ENCODE measurements at places on chromosomes 4 and X.

DNA sequence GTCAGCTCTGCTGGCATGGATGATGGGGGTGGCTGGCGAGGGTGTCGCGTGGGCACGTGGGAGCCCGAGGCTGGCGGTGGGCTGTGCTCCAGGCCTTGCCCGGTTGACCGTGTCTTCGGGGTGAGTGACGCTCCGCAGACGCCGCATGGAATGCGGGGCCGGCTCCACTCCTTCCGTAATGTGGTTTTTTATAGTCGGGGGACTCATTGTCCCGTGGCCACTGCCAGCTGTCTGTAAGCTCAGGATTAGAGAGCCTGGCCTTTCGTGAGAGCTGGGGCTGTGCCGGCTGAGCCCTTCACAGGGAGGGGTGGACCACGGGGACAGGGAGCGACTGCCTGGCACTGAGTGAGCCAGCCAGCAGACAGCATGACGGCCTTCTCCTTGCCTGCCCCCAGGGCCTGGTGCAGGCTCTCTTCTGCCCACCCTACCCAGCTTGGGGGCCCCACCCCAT lies 20.4 kb downstream of the DOK7 start:
- peak; percentile 39 for DNase-seq

DNA sequence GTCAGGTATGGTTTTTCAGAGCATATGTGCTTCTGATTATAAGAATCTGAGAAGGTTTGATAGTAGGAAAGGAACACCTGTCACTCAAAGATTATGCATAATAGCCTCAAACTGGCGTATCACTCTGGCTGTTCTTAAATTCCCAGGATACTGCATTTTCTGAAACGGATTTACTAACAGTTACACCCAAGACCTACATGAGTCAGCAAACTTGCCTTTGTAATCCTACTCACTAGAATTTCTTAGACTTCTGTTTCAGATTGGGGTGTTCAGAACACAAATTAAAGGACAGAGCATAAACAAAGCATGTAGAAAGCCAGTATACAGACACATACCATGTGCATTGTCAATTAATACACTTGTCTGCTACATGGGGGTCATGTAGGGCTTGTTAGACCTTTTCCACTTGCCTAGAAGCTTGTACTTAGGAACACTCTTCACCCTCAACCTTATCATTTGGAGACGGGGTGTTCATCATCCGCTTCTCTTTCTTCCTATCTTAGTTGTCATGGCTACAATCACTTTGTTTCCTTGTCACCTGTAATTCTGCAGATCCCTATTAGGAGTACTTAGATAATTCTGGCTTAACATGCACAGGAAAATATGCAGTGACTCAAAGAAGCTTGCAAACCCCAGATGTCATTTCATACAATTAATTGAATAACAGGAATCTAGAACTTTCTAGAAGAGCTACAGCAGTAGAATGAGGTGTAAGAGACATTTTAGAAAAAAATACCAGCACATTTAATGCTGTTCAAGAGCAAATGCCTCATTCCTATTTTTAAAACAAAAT lies 593.0 kb upstream of the TENM3 start:
- DNase-seq: no peak

GRCh38 chr4:74365761-74366160 lies 816 bp downstream of the EREG start:
- no peak for DNase-seq

GRCh38 chr4:45484740-45485139 lies 639.1 kb downstream of the GABRG1 start:
- DNase-seq: no peak

GRCh38 chr4:107831140-107831539 lies 6.4 kb downstream of the SGMS2 start:
- no peak for DNase-seq

DNA sequence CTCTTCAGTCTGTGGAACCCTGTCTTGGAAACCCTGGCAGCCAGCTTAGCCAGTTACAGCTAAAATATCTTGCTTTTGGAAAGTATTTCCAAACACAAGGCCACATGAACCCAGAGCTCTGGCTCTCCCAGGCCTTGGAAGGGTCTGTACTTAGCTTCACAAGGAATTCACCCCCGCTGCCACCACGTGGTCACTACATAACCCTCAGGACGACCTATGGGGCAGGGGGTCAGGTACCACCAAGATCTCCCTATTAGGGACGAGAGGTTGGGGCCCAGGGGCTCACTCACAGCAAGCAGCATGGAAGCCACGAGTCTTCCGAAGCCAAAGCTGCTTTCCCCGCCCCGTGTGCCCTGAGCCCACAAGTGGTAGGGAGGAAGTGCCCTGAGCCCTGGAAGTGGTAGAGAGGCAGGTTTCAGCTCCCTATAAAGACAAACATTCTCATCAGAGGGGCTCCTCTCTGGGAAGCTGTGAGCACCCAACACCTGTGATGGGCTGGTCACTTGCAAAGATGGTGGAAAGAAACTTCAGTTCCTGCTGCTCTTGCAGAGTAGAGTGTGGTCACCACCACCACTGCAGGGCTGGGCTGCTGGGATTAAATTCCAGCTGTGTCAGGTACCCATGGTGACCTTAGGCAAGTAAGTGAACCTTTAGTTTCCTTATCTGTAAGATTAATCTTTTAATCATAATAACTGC lies 4.7 kb upstream of the JAKMIP1 start:
- DNase-seq: no peak

DNA sequence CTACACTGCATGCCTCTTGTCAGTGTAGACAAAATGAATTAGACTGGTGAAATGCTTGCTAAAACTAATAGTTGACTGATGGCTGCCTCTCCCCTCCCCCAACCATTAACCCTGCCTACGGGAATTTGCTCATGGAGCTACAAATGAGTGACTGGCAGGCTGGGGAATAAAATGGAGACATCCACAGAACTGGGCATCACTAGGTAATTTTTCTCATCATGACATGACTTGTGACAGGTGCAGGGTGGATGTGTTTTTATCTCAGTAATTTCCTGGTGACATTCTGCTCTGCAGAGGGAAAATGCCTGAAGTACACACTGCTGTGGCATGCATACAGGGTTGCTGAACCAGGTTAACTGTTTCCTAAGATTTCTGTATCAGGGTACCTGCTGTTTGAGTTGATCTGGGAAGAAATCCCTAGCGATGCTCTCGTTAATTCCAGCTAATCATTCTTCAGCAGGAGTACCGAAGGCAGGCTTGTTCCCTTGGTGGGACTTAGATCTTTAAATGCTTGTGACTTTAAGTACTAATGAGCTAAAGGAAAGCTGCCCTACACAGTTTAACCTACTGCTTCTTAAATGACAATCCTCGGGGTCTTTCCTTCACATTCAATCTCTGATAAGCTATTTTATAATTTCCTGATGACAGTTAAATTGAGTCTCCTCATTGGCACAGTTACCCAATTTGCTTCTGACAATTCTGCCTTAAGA lies 376.3 kb upstream of the LCORL start:
- no peak for DNase-seq

DNA sequence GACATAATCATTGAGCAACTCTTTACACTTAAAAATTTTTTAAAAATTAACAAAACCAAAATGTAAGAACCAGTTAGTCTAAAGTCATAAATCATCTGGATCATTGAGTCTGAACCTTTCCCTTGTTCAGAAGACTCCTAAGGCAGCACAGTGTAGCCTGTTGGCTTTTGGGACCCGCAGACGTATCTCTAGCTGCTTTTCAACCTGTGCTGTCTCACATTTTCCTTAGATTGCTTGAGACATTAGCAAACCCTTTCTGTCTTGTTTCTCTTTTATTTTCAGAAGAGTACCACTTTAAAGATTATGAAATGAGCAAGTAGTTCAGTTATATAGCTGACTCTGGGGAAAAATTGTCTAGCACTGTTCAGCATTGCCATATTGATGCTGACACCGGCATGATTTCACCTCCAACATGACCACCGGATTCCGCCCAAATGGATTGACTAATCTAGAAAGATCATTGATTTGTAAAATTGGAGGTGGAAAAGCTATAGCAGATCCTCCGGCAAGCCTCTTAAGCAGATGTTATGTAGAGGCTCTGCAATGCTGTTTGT lies 8.9 kb downstream of the TCEANC start:
- peak; percentile 42 for DNase-seq

DNA sequence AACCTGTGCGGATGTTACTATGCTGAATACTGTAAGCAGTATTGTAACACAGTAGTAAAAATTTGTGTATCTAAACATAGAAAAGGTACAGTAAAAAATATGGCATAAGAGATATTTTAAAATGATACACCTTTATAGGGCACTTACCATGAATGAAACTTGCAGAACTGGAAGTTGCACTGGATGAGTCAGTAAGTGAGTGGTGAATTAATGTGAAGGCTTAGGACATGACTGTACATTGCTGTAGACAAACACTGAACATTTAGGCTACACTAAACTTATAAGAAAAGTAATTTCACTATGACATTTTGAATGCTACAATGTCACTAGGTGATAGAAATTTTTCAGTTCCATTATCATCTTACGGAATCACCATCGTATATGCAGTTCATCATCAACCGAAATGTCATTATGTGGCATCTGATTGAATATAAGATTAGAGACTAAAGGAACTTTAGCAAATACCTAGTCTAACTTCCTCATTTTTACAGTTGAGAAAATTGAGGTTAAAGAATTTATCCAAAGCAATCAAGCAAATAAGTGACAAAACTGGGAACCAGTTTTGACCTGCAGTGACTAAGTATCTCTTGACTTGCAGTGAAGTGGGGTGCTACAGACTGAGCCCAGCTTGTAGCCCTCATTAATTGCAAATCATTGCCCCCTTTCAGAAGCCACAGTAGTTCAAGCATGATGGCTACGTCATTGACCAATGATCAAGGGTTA lies 55.3 kb downstream of the EGF start:
- peak; percentile 66 for DNase-seq

- no peak for DNase-seq
Measured at GRCh38 chr4:6752486-6752829, 30.1 kb upstream of the KIAA0232 start.

DNA sequence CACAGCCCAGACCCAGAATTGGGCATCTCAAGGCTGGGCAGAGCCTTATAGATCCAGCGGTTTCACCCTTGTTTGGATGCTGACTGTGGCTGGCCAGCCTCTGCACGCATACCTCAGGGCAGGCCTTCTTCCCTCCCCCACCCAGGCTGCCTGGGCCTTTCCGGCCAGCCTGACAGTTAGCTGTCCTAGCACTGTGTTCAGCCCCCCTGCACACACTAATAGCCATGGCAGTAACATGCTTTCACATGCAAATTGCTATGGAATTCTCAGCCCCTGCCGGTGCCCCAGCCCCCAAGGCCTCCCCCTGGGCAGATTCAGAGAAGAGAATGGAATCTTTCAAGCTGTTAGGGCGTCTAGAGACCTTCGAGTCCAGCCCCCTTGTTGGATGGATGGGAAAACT lies 17.7 kb downstream of the EFNB1 start:
- DNase-seq: peak; percentile 28
